ENCODE measurements at places on chromosomes 11 and 22.

- DNase-seq: no peak
Observed at GRCh38 chr11:128330203-128330602, 257.2 kb downstream of the ETS1 start.

DNA sequence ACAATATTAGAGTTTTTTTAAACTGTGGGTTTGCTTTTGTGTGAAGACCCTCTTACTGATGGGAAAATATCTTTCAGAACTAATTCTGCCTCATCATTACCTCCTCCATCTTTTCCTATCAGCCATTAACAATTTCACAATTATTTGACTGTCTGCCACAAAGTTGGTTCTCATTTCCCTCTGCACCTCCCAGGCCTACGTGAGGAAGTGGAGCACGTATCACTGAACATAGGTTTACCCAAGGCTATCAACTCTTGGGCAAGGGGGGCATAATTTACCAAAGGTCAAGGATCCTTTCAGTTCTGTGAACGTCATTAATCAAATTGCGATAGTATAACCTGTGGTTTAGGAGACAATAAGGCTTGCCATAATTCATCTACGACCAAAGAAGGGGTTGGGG is 60.0 kb downstream of the LIF start:
- DNase-seq: no peak

DNA sequence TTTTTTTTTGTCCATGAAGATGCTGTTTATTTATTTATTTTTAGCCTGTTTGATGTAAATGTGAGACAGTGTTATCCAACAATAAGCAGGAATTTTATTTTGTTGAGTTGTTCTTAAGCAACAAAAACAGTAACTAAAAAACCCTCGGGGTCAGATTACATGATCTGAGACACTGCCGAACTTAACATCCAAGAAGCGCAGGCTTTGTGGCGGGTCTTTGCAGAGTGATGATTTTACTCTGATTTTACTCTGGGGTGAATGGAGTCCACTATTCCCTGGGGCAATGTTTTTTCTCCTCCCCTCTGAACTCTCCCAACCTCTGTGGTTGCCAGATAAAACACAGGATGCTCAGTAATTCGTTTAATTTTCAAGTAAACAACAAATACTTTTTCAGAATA is 450.1 kb upstream of the B3GAT1 start:
- DNase-seq: no peak

DNA sequence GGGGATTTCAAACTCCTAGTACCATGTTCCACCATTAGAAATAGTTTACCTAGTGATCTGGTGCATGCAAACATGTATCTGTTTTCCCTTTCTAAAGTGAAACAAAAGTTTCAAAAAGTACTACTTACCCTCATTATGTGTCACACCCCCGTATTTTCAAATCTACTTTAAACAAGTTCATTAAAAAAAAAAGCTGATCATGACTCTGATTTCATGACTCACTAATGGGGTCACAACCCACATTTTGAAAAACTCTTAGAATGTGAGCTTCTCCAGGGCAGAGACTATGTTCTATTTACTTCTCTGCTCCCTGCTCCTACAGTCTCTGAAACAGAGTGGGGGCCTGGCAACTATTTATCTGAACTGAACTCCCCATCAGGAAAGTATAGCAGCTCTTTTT is 18.2 kb downstream of the CHRM1 start:
- no peak for DNase-seq

GRCh38 chr11:44527476-44527875 is 38.0 kb upstream of the CD82 start:
- DNase-seq: no peak

- no peak for DNase-seq
Observed at GRCh38 chr22:26974914-26975803, 317.8 kb downstream of the MIAT start.

- DNase-seq: no peak
Observed at GRCh38 chr22:28379075-28379779, 300.4 kb downstream of the TTC28 start.

DNA sequence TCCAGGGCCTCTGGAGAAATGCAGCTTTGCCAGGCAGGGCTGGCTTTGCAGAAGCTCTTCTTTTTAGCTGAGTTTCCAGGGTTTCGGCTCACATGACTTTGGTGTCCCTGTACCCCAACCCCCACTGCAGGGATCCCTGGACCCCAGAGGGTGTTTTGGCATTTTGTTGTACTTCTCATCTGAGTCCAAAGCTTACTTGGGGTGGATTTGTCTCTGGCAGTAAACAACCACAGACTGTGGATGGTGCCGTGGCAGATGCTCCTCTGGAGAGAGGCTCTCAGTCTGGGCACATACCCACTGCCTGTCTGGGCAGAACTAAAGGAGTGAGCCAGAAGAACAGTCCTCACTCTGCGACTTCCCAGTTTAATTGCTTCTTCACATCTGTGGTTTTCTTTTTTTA is 49.6 kb downstream of the COMMD9 start:
- peak; percentile 32 for DNase-seq

DNA sequence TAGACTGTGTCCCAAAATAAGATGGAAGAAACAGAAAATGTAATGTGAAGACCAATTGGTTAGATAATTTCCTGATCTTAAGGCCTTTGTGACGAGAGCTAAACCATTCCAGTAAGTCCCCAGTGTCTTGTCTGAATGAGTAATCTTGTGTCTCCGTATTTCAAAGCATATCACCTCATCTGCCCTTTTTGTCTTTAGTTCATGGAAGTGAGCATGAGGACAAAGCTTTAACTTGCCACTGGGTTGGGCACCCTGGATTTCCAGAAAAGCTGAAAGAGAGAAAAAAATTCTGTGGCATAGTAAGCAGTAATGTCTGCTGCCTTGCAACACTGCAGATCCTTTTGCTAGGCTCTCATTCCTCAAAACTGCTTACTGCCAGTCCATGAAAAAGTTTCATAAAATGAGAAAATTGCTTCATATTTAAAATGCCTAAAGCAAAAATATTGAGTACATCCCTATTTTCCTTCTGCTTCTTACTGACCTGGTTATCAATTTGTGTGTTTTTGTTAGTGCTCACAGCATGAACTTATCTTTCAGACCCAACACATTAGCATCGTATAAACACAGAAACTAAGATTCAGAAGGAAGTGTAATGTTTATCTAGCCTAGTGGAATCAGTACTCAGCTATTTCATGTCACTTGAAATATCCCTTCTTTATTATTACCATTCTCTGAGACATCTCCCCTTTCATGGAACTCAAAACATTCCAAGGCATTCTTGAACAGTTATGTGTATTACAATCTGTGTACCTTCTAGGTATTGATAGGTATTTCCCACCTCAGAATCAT is 5.3 kb downstream of the CASP12 start:
- no peak for DNase-seq

GRCh38 chr11:110121204-110121603 is 28.0 kb downstream of the ZC3H12C start:
- no peak for DNase-seq

DNA sequence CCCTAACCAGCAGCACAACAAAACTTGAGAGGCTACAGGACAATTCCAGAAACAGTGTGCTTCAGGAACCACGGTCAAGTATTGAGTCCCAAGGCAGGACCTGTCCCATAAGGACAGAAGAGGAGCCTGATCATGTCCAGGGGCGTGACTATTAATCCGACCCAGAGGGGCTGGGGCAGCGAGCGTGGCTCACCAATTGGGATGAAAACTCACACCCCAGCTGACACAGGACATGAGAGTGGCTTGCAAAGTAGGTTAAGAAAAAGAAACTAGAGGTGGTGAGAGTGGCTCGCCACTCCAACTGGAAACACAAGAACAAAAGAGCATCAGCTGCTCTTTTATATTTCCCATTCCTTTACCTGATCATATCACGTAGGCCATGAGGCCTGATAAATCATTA is 16.0 kb upstream of the FEZ1 start:
- DNase-seq: no peak

DNA sequence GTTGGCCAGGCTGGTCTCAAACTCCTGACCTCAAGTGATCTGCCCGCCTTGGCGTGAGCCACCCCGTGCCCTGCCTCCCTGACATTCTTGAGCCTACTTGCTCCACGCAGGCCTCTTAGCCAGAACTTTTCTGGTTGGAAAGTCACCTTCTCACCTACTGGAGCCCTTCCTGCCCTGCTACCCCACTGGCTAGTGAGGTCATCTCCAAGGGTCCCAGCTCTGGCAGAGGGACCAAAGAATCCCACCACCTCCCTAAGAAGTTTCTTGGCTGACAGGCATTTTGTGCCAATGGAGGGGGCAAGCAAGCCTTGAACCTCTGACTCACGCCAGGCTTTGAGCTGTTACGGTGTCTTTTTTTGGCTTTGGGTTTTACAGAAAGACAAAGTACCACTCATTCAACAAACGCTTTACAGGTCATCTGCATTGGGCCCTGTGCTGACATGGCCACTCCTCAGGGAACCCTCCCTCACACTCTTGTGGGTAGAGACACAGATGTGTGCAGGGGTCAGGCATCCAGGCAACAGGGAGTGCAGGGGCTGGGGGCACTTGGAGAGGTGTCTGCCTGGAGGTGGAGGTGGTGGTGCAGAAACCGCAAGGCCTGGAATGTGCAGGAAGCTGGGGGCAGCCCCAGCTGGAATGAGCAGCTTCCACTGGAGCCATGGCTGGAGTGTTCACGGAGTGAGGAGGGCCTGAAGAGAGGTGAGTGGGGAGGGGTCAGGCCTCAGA is 27.1 kb upstream of the WNT11 start:
- DNase-seq: no peak

DNA sequence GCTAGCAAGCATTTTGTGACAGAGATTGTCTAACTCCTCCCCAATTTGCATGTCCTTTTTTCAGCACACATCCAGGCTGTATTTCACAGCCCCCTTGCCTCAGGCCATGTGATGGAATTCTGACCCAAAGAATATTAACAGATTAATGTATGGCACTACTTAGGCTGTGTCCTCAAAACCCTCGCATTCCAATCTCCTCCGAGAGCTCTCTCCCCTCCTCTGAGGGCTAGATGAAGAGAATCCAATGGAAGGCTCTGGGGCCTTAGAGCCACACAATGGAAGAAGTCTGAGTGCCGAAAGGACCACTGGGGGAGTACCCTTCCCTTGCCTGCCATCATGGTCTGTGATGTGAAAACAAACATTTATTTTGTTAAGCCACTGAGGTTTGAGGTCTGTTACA is 13.7 kb upstream of the NNMT start:
- no peak for DNase-seq

DNA sequence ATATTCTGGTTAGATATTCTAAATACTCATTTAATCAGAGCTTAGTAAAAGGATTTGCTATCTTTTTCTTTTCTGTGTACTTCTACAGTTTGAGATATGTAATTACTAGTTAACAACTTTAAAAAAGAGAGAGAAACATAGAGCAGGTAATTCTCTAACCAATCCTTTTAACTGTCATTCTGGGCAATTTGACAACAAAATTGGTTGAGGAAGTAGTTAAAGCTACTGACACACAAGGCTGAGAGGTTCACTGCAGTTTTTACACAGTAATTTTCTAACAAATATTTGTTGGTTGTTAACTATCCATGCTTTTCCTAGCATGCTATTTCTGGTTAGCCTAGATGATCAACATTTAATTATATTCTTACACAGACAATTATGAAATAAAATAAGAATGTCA is 3.6 kb downstream of the SOX6 start:
- DNase-seq: no peak

DNA sequence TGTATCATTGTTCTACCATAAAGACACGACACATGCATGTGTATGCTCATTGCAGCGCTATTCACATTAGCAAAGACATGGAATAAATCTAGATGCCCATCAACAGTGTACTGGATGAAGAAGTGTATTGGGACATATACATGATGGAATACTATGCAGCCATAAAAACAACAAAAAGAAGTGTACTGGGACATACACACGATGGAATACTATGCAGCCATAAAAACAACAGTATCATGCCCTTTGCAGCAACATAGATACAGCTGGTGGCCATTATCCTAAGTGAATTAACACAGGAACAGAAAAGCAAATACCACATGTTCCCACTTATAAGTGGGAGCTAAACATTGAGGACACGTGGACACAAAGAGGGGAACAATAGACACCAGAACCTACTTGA is 22.7 kb downstream of the ARL14EP start:
- DNase-seq: no peak

DNA sequence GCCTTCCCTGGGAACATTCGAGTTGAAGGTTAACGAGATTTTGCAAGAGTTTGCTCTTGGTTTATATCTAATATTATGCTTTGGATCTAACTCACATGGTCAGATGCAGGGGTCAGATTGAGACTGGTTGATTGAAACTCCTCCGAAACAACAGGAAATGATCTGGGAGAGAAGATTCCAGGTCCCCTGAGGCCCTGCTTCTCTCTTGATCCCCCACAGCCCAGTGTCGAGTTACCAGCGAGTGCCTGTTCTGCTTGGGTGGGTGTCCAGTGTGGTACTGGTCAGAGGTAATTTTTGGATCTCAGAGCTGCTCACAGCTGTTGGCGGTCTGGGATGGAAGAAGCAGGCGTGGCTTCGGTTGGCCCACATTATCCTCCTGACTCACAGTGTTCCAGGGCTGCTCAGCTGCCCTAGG is 9.2 kb downstream of the FBLN1 start:
- no peak for DNase-seq

GRCh38 chr11:123558536-123559315 is 95.7 kb downstream of the SCN3B start:
- DNase-seq: no peak

DNA sequence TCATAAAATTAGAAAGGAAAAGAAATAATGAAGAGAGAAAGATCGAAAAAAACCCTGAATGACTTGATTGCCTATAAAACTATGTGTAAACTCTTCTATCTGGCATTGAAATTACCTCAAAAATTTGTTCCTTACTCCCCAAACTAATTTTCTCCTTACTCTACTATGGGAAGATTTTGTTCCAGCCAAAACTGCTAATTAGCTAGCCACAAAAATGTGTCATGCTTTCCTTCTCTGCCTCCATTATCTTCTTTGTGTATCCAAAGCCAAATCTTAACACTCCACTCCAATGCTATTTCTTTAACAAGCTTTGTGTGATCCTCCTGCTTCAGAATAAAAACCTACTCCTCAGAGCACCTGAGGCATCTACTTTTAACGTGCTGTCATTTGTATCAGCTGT is 831.2 kb downstream of the METTL15 start:
- no peak for DNase-seq

GRCh38 chr11:69573761-69574607 is 67.0 kb upstream of the CCND1 start:
- DNase-seq: no peak

GRCh38 chr11:102171101-102171500 is 60.9 kb downstream of the YAP1 start:
- no peak for DNase-seq

DNA sequence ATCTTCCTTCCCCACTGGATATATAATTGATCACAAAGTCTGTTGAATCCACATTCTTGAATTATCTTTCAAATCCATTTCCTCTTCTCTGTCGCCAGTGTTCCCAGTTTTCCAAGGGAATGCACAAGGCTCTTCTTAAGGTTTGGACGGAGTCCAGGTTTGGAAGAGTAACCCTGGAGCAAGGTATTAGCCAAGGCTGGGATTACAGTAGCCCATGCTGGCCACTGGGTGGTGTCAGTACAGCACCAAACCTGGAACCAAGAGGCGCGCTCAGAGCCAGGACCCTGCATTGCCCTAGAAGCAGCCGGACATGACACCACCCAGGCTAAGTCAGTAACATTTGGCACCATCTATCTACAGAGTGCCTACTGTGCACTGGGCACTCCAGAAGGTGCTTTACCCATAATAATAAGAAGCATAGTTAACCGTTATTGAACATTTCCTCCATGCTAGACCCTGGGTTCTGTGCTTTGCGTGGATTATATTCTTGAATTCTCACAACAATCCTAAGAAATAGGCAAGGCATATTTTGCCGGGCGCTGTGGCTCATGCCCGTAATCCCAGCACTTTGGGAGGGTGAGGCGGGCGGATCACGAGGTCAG is 48.0 kb upstream of the CLPB start:
- peak; percentile 64 for DNase-seq

Measured in pons (tissue), 1 donor.